ENCODE measurements at places on chromosomes 11 and 22.

DNA sequence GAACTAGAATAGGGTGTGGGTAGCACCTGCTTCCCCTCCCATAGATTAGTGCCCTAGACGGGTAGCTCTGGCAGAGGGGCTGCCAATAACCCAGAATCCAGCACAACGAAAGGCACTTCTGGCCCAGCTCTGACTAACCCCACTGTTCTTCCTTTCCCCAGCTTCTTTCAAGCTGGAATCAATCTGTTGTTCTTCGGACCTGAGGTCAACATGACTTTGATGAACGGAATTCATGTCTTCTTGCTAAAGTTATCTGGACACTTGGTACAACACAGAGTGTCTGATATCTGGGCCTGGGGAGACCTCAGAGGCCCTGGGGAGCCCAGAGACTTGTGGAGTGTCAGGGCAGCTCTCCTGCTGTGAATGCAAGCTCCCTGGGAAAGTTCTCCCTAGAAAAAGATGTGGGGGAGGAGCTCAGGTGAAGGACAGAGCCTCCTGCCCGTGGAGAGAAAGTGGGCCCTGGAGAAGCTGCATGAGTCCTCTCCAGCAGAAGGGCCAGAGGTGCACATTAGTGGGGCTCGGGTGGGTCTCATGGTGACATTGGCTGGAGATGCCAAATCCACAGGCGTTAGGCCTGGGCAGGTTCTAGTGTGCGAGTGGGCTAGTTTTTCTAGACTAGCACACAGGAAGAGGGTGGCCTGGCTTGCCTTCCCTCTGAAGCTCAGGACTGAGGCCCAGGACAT is 6.3 kb downstream of the KCNJ11 start:
- no peak for DNase-seq

GRCh38 chr11:122850076-122850631 is 11.9 kb downstream of the CRTAM start:
- no peak for DNase-seq

GRCh38 chr11:19775622-19776021 is 63.0 kb downstream of the NAV2 start:
- DNase-seq, result no peak

- no peak for DNase-seq
Measured at GRCh38 chr11:69657456-69657910, 16.5 kb downstream of the CCND1 start.

DNA sequence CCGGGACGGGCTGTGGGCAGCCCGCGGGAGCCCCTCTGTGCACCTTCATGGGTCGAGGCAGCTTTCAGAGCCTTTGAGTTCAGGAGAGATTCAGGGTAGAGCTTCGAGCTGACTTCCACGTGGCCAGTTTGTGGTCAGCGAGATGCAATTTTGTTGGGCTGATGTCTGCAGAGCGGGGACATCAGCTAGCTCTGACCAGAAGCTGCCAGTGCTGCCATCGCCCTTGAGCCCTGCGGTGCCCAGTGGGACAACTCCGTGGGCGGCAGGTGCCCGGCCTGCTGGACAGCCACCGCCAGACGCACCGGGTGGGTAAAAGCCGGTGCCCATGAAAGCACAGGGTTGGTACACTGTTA is 719 bp downstream of the TALDO1 start:
- no peak for DNase-seq

DNA sequence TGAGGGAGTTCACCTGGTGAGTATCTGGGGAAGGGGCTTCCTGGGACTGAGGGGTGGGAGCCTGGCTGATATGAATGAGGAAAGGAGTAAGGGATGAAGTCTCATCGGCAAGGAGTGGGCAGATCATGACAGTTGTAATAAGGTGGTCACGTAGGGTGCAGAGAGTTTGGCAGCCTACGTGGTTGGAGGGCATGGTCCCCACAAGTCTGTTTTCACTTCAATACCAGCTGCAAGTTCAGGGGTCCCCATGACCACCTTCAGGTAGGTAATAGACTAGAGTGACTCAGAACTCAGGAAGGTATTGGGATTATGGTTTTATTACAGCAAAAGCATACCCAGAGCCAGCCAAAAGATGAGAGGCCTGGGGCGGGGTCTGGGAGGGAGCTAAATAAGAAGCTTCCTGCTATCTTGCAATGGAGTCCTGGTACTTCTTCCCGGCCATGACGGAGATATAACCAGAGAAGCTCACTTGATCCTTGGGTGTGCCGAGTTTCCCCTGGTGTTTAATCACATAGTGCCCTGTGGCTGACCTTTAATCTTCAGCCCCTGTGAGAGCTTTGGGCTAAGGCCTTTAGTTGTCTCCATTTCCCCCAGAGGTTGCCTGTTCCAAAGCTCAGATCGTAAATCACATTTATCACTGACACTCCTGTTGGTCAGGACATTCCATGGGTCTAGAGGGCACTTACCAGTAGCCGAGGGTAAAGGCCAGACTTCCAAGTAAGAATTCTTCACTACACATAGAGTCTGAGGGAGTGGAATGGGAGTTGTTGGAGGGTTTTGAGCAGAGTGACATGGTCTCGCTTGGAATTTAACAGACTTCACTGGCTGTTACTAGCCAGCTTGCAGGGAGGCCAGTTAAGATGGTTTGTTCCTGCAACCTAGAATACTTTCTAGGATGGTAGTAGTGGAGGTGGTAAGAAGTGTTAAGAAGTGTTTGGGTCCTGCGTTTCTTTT is 9.1 kb downstream of the SLC3A2 start:
- no peak for DNase-seq
